ENCODE measurements at places on chromosomes 12 and 14.

DNA sequence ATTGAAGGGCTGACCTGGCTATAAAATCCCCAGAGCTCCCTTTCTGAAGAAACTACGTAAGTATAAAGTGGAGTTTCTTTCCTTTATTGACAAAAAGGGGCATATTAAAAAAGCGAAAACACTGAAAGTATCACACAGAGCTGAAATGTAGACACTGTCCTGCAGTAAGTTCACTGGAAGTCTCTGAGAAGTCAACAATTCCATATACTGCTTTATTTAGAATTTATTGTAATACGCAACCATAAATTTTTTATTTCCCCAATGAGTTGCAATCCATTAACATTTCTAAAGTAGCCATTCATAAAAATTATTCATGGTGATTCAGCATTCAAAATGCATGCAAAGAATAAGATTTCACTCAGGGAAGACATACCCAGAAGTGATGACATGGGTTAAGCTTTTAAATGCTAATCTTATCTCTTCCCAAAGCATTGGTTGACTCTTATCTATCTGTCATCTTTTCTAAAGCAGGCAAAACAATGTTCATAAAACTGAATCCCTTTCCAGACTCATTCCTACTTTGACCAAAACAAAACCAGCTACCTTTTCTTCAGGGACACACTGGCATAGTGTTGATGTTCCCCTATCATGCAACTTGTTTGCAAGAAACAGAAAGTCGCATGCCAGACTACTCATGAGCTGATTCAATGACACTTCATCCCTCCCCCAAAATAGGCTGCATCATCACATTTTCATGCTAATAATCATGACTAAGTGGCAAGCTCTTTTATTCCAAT is 17.3 kb downstream of the KITLG start:
- DNase-seq, result no peak

DNA sequence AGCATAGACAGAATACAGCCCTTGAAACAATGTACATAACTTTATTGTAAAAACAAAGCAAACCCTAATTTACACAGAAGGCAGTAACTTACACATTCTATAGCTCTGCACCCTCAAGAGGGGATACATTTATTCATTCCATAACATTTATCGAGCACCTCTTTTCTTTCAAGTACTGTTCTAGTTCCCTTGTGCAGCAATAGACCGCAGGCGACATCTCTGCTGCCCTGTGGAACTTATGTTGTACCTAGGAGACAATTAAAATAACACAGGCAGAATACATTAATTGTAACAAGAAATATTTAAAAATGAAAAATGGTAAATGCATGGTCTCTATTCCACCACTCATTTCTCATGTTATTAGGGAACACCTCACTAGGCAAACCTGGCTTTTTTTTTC is 1.4 kb upstream of the ARHGDIB start:
- DNase-seq, result no peak

DNA sequence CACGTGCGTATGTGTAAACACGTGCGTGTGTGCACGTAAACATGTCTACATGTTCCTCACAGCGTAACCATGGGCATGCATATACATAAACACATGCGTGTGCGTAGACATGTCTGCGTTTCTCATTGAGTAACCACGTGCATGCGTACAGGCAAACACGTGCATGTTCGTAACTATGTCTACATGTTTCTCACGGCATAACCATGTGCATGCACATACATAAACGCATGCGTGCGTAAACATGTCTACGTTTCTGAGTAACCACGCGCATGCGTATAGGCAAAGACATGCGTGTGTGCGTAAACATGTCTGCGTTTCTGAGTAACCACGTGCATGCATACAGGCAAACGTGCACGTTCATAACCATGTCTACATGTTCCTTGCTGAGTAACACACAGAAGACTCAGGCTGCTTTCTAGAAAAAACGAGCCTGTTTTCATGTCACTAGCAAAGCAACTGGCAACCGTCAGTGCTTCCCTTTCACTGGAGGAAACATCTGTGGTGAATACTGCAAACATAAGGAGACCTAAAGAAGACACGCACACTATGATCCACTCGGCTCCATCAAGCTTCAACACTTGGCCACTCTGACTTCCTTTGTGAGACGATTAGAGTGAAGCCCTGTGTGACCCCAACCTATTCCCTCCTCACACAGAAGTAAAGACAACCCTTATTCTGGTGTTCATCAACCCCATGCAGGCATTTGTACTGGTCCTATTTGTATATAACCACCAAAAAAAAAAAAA is 28.8 kb downstream of the POLE start:
- DNase-seq, result no peak

DNA sequence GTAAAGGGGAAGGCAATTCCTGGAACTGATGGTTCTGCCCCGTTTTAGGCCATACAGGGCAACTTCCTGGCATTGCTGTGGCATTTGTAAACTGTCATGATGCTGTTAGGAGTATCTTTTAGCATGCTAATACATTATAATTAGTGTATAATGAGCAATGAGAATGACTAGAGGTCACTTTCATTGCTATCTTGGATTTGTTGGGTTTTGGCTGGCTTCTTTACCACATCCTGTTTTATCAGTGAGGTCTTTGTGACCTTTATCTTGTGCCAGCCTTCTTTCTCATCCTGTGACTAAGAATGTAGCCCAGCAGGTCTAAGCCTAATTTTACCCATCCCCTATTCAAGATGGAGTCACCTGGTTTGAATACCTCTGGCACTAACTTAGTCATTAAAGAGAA is 51.2 kb downstream of the TESPA1 start:
- DNase-seq, result no peak

DNA sequence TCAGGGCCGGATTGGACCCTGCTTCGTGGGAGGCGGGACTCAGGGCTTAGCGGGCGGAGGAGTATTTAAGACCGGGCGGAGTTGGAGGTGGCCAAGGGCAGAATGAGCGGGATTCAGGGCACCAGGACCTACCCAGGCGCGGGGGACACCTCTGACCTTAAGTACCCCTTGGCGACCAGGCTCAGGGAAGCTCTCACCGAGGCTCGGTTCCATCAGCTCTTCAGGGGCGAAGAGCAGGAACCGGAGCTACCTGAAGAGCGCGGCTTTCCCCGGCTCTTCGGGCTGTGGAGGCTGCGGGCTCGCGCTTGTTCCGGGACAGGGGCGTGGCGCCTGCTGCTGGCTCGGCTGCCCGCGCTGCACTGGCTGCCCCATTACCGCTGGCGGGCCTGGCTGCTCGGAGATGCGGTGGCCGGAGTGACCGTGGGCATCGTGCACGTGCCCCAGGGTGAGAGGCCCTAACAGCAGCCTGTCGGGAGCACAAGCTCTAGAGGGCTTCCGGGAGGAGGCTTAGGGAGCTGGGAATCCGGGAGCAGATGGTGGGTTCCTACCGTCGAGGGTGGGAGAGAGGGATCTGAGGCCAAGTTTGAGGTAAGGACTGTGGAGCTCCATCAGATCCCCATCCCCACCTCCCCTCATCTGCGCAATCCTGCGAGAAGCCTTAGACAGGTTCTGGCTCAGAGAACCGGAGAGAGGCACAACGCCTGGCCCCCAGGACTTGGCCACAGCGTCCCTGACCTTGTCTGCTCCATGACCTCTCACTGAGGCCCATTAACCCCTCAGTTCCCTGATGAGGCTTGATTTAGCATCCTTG is 8.4 kb downstream of the ARHGEF25 start:
- no peak for DNase-seq

DNA sequence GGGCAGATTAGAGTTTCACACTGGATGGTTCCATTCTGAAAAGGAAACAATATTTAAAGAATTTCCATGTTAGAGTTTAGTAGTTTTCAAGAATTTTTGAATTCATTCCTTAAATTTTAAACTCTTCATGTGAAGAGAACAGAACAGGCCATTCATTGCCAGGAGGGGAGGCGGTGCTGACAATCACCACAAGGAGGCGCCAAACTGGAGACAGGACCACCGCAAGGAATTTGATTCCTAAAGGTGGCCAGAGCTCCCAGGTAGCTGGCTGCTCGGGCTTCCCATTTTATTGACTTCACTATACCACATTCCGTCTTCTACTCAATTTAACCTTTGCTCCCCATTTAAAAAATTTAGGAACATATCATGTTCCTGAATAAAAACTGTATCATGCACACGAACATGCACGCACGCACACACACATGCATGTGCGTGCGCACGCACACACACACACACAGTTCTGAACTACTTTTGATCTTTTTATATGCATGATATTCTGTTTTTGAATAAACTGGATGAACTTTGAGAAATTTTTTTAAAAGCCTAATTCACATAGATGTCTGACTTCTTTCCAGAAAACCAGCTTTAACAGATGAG is 101.2 kb downstream of the NELL2 start:
- DNase-seq, result no peak

DNA sequence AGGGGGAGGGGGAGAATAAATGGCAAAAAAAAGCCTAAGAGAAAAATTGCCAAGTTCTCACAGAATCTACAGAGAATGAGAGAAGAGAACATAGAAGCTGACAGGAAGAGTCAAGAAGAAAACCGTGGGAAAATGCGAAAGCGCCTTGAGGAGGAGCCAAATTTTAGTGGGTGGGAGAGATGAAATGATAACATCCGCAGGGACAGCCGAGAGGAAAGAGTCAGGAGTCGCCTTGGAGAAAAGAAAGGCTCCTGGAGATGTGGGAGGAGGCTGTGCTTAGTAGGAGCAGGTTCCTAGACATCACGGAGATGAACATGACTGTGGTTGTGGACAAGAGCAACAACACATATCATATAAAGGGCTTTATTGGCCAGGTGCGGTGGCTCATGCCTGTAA is 49.4 kb downstream of the PHLDA1 start:
- DNase-seq, result no peak

DNA sequence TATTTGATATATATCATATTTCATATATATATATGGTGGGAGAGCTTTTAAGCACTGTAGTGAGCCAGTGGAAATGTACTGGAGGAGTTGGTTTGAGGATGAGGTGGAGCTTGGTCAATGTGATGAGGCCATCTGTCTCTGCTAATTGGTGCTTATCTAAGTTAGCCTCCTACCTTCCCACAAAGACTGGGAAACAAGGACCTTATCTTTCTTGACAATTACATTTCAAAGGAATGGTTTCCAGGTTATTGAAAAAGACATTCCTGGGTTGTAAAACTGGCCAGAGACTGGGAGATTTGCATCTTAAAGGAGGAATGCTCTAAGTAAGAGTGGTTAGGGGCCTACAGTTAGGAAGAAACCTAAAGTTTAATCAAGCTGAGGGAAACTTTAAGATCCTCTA is 212.8 kb upstream of the SYT1 start:
- DNase-seq, result no peak

GRCh38 chr14:78974691-78975090 is 804.5 kb downstream of the NRXN3 start:
- DNase-seq, result no peak

GRCh38 chr14:99026471-99026870 is 245.5 kb downstream of the BCL11B start:
- no peak for DNase-seq

GRCh38 chr12:9931245-9931644 is 925 bp downstream of the CLEC2A start:
- DNase-seq, result no peak

- DNase-seq, result no peak
Observed at GRCh38 chr12:91377436-91377835, 194.8 kb upstream of the DCN start.

DNA sequence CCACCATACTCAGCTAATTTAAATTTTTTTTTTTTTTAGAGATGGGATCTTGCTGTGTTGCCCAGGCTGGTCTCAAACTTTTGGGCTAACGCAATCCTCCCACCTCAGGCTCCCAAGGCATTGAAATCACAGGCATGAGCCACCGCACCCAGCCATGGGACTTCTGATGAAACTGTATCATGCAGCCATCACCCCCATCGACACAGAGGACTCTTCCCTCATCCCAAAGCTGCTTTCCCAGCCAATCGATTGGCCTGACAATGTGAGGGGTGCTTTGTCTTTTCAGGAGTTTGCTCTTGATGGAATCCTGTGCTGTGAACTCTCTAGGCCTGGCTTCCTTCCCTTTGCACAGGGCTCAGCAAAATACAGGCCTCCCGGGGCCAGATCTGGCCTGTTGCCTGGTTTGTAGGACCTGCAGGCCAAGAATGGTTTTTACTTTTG is 59.6 kb upstream of the NCOR2 start:
- no peak for DNase-seq

DNA sequence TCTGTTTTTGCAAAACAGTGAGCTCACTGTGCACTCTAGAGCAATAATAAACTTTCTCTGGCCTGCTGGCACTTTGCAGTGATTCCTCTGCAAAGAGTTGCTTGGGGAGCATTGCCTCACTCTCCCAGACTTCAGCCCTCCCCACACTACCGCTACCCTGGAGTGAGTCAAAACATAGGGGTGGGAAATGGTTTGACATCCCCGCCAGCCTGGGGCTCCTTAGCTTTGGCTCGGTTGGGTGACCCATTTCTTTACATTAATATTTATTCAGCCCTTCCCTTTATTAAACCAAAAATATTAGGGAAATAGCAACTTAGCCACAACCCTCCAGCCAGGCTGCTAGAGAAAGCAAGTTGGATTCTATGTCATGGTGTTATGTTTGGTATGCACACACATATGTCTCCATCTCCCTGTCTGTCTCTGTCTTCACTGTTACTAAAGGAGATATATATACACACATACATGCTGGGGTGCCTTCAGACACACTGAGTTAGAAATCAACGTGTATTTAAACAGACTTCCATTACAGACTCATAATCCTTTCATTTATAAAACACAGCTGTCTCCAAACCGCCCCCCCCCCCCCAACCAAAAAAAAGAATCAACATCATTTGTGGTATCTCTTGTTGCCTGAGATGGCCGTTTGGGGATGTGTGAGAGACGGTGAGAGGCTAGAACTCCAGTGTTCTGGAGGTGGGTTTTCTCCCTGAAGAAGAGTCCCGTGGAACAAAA is 3.4 kb upstream of the IRF2BPL start:
- peak; percentile 63 for DNase-seq

GRCh38 chr12:38547586-38547985 is 231.0 kb downstream of the ALG10B start:
- DNase-seq, result no peak
